ENCODE measurements at places on chromosomes 2 and 18.

DNA sequence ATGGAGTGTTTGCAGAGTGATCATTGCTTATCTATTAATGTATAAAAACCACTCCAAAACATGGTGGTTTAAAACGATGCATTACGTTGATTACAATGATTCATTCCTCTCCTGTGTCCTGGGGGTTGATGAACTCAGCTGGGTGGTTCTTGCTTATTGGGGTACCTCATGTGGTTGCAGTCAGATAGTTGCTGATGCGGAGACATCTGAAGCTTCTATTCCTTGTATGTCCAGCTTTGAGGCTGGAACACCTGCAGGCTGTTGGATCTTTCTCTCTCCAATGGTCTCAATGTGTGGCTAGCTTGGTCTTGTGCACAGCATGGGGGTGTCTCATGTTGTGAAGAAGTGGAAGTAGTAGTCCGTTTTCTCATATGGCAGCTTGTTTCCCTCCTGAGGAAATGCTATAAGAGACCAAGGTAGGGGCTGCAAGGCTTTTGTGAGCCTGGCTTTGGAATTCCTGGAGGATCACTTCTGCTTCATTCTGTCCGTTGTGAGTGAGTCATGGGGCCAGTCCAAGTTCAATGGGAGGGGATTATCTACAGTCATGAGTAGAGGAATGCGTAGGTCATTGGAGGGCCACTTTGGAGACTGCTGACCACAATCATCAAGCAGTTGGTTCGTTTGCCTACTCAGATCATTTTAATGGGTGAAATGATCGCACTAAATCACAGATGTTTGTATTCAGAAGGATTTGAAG, 601.0 kb downstream of the SLC4A3 start:
- DNase-seq: no peak

DNA sequence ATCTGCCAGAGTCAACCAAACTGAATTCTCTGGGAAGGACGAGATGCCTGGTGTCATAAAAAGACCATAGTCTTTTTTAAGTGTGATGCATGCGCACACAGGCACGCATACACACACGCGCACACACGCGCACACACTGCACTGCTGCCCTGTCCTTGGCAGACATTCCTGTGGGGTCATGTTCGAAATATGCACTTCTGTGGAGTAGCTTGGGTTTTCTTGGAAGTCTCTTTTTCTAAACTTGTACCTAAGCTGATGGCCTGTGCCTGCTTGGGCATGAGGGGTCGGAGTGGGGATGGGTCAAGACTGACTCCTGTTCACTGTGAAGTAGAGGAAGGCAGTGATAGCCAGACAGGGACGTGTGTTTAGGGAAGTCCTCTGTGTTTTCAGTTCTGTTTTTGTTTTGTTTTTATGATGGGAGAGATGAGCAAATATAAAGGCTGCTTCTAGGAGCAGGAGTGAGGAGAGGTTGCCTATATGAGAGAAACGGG, 4.0 kb upstream of the RMC1 start:
- no peak for DNase-seq

GRCh38 chr18:8997634-8998033, 104.9 kb upstream of the NDUFV2 start:
- no peak for DNase-seq

DNA sequence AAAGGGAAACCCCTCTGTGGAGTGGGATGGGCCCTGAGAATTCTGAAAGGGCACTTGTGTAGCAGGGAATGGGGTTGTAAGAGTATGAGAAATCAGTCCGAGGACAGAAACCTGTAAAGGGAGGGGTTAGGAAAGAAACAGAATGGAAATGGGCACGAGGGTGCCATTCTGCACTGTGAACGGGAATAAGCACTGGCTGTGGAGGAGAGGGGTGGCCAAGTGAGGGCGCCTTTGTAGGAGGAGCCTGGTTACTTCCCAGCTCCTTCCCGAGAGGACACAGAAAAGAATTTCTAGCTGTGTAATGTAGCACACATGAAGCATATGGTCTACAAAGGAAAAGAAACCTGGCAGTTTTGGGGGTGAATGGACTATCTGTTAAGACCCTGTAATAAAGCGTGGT, 53.4 kb downstream of the POLR1A start:
- no peak for DNase-seq

GRCh38 chr2:85935170-85935745, 46.5 kb upstream of the ST3GAL5 start:
- no peak for DNase-seq

Data from skin of body (tissue), 3 donors.